Upper lobe of left lung (tissue), 6 donors: ENCODE measurements at places on chromosomes 1 and 21. TPM values are rescaled to one million over a fixed set of nuclear protein-coding genes. Genes with fewer than 3 reads are reported as not detected.

GRCh38 chr1:50213505-50213904 lies 104.8 kb downstream of the ELAVL4 start:
- H3K27me3 ChIP-seq = no peaks in the 10 kb centered on the region
- no peaks in the 10 kb centered on the region for H3K36me3 ChIP-seq
- H3K4me3 ChIP-seq = no peak overlapping the region
- no peak for DNase-seq

GRCh38 chr21:39434950-39435349 lies 10.6 kb downstream of the LCA5L start:
- no peaks in the 10 kb centered on the region for H3K36me3 ChIP-seq
- no peaks in the 10 kb centered on the region for H3K4me1 ChIP-seq
- no peaks in the 10 kb centered on the region for H3K27me3 ChIP-seq

GRCh38 chr21:41887667-41888066 lies 8.5 kb upstream of the PRDM15 start:
- no peaks in the 10 kb centered on the region for H3K4me1 ChIP-seq
- DNase-seq = no peak
- no peak overlapping the region for H3K4me3 ChIP-seq
- H3K27ac ChIP-seq = no peak overlapping the region
- H3K27me3 ChIP-seq = no peaks in the 10 kb centered on the region

DNA sequence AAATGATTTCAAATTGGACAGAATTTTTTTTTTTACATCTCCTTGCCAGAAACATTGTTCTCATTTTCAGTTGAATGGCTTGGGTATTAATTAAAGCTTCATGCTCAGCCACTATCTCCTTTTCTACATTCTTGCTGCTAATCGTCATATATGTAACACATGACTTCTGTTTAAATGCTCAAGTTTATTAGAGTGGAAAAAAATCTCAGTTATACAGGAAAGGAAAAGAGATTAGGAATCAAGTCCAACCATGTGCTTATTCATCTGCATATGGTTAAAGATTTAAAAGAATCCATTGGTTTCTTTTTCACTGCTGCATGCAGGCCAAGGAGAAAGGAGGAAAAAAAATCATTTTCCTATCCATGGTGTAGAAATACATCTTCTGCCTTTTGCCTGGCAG lies 47.3 kb upstream of the CNN3 start:
- H3K36me3 ChIP-seq = no peaks in the 10 kb centered on the region
- H3K27me3 ChIP-seq = no peaks in the 10 kb centered on the region
- peaks cover 5% of the 10 kb centered on the region for H3K4me1 ChIP-seq
- H3K4me3 ChIP-seq = no peak overlapping the region
- DNase-seq = no peak

The RPTN gene
- total RNA-seq = not detected

The LAMC2 gene
- 49.6 TPM for total RNA-seq
